ENCODE measurements at places on chromosomes 3 and 15.
A peak's percentile ranks its signal among the peaks of the same experiment; 100 is the strongest.

- DNase-seq = no peak
These were observed 790 bp downstream of the LAMP3 start for GRCh38 chr3:183161552-183162336.

GRCh38 chr3:14822134-14822533, 3.4 kb downstream of the FGD5 start:
- DNase-seq = no peak

DNA sequence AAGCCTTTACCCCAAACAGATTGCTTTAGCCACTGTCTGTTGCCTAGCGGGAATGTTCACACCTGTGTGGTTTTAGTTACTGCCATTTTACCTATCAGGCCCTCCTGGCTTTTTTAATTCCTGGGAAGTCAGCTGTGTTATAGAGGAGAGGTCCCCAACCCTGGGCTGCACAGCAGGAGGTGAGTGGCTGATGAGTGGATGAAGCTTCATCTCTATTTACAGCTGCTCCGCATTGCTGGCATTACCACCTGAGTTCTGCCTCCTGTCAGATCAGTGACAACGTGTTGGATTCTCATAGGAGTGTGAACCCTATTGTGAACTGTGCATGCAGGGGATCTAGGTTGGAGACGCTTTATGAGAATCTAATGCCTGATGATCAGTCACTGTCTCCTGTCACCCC, 127.0 kb downstream of the MBNL1 start:
- no peak for DNase-seq

DNA sequence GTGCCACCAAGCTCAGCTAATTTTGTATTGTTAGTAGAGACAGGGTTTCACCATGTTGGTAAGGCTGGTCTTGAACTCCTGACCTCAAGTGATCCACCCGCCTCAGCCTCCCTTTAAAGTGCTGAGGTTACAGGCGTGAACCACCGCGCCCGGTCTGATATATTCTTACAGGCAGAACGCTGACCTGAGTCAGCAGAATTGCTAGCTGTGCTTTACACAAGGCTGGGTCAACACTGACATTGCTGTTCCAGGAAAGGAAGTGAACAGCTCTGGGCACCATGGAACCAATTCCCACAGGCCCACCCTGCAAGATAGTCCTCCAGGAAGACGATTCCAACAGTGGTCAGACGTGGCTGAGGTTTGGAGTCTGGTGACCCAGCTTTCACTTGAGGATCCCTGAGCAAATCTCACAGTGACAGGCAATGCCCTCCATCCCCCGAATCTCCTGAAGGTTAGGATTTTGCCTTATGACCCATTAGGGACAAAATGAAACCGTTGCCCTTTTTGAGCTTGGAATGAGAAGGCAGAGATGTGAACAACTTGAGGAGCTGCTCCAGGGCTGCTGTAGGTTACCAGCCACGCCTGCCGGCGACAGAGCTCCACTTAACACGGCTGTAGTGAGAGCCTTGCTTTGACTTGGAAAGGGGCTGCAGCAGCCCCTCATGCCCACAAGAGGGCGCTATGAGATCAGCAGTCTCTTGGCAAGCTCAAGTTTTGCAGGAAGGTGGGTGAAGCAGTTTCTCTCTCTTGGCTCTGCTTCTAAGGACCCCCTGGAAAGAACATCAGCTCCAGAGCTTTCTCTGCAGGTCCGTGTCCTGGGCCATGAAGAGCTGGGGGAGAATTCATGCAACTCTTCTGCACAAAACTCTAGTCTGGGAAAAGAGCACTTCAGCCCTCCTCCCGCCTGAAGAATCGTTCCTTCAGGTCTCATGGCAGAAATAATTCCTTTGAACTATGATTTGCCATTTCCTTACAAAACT, 74.1 kb downstream of the SENP2 start:
- no peak for DNase-seq

- no peak for DNase-seq
These were observed 38.4 kb upstream of the THBS1 start for GRCh38 chr15:39542385-39543065.

- no peak for DNase-seq
These were observed 22.2 kb downstream of the TARS3 start for GRCh38 chr15:101702077-101702476.

DNA sequence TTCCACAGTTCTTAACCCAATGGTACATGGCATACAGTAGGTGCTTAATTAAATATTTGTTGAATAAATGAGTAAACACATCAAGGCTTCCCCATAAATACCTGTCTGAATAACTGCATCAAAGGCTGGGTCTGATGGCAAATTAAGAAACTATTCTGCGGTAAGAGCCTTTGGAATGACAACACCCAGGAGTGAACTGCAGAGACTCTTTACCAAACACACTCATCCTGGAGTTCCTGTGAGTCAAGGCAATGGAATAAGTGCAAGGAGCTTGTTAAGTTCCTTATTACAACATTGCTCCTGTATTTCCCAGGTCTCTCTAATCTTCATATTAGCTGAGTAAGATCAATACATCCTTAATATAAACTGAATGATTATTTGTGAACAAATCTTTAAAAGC, 119.9 kb upstream of the STT3B start:
- no peak for DNase-seq

DNA sequence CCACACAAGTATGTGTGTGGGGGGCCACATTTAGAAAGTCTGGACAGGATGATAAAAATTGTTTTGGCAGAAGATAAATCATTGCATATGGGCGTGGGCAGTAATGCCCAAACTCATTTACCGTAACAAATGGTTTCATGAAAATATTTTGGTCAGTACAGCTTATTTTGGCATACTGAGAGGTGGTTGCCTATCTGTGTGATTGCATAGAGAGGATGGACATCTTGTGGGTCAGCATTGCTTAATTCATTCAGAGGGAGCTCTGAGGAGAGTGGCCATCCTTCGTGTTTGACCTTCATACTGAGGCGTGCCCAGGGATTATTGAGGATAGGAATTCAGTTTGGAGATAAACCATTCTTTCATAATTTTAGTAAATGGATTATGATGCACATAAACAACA, 162.5 kb downstream of the GAP43 start:
- no peak for DNase-seq

DNA sequence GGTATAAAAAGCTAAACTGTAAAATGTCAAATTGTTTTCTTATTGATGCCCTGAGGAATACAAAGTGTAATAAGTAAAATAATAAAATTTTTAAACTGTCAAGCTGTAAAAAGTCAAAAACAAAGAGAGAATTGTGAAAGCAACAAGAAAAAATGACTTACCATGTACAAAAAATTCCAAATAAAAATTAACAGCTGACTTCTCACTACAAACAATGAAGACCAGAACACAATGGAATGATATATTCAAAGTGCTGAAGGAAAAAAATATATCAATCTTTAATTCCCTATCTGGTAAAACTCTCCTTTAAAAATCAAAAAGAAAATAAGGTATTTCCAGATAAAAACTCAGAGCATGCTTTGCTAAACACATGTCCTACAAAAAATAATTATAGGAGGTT, 883.5 kb downstream of the IGSF11 start:
- DNase-seq = no peak

DNA sequence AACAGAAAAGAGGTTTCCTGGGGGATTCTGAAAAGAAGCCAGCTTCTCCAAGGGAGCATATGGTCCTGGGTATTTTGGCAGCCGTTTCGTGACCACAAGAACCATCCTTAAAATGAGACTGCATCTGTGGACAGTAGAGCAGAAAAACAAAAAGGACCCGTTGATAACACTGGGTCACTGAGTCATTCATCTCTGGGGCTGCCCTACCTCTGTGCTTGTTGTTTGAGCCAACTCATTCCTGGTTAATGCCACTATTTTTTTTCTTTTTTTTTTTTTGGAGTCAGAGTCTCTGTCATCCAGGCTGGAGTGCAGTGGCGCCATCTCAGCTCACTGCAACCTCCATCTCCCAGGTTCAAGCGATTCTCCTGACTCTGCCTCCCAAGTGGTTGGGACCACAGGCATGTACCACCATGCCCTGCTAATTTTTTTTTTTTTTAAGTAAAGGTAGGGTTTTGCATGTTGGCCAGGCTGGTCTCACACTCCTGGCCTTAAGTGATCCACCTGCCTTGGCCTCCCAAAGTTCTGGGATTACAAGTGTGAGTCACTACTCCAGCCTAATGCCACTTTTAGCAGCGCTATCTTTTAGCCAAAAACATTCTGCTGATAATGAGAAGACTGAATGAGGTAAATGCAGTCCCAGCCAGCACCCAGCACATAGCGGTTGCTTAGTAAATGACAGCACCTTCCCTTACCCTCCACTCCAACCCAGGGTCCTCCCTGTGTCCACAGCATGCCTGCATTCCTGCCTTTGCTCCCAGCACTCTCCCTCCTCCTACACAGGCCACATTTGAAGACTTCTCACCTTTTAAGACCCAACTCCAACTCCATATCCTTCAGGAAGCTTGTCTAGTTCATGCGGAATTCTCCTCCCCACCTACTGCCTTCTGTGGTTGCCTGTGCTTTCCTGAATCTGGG, 9.1 kb upstream of the ISL2 start:
- no peak for DNase-seq

DNA sequence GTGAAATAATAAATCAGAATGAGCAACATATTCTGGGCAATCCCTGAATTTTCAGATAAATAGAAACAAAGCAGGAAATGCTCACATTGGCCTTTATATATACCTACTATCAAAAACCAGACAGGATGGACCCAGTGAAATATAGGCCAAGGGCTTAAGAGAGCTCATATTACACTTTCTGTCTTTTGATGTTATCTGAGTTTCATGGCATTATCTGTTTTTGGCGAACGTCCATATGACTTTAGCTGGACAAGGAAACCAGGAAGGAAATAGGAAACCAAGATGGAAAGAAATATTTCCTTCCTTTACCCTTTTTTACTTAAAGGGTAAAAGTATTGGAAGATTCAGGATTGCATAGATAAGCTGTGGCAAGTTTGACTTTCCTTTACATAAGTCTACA, 274.8 kb downstream of the THSD4 start:
- DNase-seq = no peak

DNA sequence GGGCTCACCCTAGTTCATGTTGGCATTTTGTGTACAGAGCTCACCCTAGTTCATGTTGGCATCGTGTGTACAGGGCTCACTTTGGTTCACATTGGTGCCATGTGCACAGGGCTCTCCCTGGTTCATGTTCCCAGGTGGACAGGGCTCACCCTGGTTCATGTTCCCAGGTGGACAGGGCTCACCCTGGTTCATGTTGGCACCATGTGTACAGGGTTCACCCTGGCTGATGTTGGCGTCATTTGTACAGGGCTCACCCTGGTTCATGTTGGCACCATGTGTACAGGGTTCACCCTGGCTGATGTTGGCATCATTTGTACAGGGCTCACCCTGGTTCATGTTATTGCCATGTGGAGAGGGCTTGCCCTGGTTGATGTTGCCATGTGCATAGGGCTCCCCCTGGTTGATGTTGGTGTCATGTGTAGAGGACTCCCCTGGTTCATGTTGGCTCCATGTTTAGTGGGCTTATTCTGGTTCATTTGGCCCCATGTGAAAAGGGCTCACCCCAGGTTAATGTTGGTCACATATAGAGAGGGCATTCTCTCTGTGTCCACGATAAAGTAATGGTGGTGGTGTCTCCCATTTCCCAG, 31.7 kb upstream of the NR2C2 start:
- DNase-seq = no peak

GRCh38 chr3:129621626-129622225, 15.2 kb upstream of the PLXND1 start:
- DNase-seq = no peak

- no peak for DNase-seq
These were observed 194.2 kb downstream of the EBLN2 start for GRCh38 chr3:73255609-73256029.

DNA sequence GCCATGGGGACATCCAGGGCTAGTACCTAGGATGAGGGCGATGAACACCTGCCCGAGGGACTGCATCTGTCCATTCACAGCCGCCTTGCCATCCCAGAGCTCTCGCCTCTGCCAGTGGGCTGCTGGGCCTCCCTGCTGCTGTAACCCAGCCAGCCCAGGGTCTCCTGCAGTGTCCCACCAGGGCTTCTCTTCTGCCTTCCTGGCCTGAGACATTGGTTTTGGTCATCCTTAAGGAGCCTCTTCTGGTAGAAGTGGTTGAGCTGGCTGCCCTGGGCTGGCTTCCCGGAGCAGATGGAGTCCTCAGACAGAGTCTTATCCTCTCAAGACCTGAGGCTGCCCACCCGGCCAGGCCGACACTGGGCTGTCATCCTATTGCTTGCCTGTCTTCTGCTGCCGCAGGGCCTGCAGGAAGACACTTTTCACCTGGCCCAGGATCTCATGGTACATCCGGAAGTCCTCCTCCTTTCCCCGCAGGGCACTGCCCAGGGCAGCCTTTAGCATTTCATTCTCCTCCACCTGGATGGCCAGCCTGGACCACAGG, 6.1 kb upstream of the HHATL start:
- no peak for DNase-seq

- no peak for DNase-seq
These were observed 268.0 kb downstream of the ERC2 start for GRCh38 chr3:56200251-56200650.

- no peak for DNase-seq
These were observed 489.2 kb downstream of the FGF12 start for GRCh38 chr3:192237992-192238608.

DNA sequence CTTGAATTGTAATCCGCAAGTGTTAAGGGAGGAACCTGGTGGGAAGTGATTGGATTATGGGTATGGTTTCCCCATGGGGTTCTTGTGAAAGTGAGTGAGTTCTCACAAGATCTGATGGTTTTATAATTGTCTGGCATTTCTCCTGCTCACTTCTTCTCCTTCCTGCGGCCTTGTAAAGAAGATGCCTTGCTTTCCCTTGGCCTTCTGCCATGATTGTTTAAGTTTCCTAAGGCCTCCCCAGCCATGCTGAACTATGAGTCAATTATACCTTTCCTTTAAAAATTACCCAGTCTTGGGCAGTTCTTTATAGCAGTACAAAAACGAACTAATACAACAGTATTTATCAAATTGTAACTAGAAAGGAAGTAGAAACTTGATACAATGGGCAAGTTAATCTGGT, 31.9 kb downstream of the IFT57 start:
- DNase-seq = no peak

- no peak for DNase-seq
These were observed 12.7 kb downstream of the TKT start for GRCh38 chr3:53243165-53243564.

DNA sequence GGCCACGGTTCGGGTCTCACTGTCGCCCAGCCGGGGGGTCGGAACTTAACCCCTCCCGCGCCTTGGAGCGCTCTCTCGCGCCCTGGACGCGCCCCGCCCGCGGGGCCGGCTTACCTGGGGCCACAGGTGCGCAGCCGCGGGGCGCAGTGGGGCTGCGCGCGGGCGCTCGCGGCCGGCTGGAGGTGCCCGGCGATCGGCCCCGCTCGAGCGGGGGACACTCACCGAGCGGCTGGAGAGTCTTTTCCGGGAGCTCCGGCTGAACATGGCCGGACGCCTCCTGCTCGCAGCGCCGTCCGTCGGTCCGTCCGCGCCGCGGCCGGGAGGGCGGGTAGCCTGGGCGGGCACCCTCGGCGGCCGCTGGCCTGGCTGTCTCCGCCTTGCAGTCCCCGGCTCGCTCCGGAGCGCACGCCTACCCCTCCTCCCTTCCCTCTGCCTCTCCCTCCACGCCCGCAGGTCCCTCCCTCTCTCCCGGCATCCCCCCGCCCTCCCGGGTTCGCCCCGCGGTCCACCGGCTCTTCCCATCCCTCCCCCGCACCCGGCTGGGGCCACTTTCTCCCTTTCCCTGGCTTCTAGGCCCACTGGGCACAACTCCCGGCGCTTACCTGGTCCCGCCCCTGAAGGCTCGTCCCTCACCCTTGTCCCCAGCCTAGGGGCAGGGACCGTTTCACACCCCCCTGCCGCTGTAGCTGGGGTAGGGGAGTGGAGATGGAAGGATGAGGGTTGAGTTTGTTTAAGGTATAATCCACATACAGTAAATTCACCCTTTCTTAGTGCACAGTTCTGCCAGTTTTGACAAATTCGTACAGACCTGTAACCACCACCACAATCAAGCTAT, 220.1 kb upstream of the PRICKLE2 start:
- peak; percentile 19 for DNase-seq
